ENCODE measurements at places on chromosomes 6 and 20.

DNA sequence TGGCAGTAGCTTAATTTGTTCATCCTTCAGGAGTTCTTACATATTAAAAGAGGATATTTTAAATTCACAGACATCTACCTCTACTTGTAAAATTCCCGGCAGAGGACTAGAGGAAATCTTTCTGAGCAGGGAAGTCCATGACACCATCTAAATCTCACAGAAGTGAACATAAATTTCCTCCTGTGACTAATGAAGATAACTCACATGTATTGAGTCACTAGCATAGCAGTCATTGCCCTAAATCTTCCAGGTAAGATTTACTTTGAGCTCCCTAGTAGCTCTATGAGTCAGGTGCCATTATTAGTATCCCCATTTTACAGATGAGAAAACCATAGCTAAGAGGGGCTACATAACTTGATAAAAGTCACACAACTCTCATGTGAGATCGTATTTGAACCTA is 1058.6 kb upstream of the FLRT3 start:
- DNase-seq: no peak

DNA sequence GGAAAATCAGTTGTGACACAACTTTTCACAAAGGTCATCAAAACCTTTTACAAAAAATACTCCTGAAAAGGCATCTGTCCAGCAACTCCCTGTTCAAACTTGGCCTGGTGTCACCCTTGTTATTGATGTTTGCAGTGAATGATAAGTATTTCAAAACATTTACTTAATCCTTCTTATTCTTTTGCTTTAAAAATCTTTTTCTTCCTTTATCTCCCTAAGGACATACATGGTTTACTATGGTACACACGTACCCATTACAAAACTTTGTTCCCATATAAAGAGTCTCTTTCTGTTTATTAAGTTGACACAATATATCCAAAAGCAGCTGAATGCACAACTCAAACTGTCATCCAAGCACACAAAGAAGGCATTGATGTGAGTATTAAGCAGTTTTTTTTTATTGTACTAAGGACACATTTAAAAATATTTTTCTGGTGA is 17.5 kb downstream of the GSTA2 start:
- DNase-seq: no peak

- DNase-seq: no peak
Measured at GRCh38 chr20:49104365-49104648, 58.2 kb downstream of the CSE1L start.

GRCh38 chr6:21603082-21603952 is 9.8 kb downstream of the SOX4 start:
- no peak for DNase-seq

DNA sequence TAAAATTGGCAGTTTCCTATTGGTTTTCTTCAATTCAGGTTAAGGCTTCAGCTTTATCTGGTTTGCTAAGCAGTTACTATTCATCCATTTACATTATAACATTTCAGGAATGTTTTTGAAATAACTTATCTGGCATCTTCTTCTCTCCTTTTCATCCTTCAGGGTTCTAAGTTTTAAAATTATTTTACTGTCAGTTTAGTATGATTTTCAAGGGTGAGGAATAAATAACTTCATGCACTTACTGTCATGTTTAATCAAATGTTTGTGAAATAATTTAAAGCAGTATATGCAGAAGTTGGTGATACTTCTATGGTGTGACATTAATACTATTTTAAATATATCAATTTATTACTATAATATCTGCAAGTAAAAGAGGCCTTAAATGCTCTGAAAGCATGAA is 338.1 kb upstream of the MMS22L start:
- no peak for DNase-seq

DNA sequence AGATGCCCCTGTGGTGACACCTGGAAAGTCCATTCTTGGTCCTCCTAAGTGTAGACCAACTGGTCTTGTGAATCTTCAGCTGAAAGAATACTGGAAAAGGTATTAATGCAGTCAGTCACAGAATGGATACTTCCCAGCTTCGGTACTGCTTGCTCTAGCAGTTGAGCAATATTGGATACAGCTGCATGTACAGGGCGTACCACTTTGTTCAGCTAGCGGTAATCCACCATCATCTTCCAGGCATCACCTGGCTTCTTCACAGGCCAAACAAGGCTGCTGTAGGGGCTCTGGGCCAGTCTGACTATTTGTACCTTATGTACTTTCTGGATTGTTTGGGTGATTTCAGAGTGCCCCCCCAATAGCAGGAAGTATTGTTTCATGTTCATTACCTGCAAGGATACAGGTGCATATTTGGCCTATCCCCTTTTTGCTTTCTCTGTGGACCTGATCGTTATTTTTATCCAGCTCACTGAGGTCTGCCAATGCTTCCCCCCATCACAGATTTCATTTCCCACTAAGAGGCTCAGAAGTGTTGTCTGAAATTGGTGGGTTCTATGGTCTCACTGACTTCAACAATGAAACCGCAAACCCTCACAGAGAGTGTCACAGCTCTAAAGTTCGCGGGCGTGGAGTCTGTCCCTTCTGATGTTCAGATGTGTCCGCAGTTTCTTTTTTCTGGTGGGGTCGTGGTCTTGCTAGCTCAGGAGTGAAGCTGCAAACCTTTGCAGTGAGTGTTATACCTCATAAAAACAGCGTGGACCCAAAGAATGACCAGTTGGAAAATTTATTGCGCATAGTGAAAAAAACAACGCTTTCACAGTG is 52.2 kb downstream of the TRIM27 start:
- DNase-seq: no peak

DNA sequence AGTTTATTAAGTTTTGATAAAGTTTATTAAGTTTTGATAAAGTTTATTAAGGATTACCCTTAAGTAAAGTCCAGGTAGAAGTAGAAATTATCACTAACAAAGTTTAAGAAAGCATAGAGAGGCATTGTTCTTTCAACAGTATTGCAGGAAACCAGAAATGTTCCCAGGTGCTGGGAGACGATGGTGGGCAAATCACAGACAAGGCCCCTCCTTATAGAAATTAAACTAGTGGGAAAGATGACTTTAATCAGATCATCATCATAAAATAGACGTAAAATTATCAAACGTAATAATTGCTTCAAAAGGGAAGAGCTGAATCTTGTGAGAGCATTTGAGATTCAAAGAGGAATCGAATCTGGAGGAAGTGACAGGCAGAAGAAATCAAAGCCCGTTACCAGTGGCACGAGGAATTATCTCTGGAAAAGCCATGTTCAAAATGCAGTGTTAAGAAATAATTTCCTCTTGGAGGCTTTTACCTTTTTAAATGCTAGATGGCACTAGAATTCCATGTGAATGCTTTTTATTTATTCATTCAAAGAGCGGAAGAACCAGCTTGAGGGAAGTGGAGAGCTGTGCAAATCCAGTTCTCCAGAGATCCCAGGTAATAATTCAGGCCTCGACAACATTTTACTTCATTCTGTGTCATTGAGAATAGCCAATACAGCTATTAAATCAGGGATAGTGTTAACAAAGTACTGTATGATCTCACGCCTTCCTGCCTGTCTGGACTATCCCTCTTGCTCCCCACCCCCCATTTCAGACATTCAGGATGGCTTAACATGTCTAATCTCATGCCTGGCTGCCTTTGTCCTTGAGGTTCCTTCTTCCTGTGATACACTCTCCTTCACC is 1.0 kb upstream of the APMAP start:
- peak; percentile 12 for DNase-seq

GRCh38 chr6:157787080-157787479 is 36.0 kb upstream of the SNX9 start:
- DNase-seq: no peak

- DNase-seq: no peak
Measured at GRCh38 chr6:132797951-132798868, at the start of gene SLC18B1. TSS of gene SLC18B1 (minus strand) at chr6:132798637. CDS start at chr6:132798456, 181 bp downstream.

DNA sequence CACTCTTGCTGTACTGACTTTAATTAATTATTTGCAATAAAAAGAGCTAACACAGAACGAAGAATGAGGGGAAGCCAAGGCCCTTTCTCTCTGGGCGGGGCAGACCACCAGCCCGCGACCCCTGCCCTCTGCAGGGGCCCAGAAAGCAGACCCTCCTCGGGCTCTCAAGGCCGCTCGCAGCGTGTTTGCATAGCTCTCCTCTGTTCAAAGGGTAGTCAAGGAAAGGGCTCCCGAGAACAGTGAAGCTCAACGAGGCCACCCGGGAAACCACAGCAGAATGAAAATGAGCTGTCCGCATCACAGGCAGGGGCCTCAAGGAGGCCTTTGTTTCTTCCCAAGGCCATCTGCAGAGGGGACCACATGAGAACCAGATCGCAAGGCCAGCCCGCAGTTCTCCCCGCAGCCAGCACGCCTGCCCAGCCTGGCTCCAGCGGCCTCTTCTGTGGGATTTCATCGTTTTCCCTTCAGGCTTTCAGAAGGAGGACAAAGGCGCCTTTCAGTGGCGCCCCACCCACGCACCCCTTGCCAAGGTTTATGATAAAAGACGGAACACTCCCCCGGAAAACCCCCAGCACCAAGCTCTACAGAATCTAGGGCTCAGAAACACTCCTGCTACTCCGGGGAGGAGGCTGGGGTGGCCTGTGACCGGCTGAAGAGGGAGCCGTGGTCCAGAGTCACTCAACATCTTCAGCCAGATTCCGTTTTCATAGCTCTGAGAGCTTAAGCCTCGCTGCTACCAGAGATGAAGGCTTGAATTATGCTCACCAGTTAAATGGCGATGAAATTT is 25.3 kb downstream of the ACSS1 start:
- no peak for DNase-seq

DNA sequence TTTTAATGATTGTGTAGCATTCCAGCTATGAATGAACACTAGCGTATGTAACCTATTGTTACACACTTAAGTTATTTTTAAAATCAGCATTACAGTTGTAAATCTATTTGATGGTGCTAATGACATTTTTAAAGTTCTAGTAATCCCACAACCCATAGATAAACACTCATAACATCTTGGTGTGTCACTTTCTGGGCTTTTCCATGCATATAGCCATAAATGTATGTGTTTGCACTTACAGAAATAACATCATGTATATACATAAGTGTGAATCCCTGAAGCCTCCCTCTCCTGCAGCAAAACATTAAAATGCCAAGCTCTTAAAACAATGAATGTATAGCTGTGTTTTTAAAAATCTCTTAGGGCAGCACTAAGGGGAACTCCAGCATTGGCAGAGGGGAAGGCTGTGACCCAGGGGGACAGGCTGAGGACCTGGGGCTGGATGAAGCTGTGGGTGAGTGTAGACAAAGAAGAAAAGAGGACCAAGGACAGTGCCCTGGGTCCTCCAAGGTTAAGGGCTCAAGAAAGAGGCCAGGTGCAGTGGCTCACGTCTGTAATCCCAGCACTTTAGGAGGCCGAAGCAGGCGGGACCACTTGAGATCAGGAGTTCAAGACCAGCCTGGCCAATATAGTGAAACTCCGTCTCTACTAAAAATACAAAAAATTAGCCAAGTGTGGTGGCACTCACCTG is 929 bp upstream of the CENPB start:
- DNase-seq: no peak

DNA sequence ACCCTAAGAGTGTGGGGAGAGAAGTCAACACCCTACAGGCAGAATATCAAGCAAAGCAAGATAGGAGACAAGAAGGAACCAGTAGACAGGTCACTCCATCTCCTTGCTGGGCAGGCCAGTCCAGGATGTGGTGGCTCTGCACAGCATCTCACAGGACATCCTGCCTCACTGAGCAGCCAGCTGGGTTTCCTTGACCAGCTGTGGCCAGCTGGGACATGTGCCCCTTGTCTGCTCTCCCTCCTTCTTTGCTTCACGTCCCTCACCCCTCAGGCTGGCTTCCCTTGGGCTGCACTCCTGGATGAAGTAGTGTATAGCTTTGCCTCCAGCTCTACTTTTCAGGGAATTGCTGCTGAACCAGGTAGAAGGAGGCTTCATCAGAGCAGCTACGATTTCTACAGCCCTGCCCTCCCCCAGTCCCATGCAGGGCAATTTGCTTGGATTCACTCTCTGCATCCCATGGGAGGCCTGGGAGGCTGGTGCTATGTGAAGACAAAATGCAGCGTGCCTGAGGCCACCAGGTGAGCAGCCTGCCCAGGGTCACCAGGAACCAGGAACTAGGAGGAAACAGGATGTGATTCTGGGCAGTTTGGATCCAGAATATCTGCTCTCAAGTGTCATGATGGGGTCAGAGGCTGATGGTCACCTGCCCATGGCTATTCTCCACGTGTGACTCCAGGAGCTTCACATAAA is 110.0 kb upstream of the PMEPA1 start:
- no peak for DNase-seq

Measured in fibroblast of skin of left biceps (primary cell).